ENCODE measurements at places on chromosomes 3 and 15.

DNA sequence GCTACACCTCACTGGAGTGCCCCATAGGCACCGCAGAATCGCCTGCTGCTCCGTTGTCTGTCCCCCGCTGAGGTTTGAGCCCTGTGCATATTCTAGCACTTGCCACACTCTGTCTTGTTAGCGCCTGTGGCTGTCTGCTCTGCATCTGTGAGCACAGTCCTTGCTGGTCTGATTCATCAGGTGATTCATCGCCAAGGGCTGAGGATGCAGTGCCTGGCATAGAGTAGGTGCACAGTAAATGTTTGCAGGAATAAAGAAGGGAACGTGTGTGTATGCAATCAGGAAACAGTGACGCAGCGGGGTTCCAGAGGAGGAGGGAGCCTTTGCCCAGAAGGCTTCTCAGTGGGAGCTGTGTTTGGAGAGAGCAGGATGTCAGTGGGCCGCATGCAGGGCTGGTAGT lies 124.0 kb upstream of the PLXNA1 start:
- no peaks in the 10 kb centered on the region for H3K4me1 ChIP-seq
- no peaks in the 10 kb centered on the region for H3K36me3 ChIP-seq
- DNase-seq: no peak
- no peak overlapping the region for H3K27ac ChIP-seq
- H3K4me3 ChIP-seq: no peak overlapping the region

DNA sequence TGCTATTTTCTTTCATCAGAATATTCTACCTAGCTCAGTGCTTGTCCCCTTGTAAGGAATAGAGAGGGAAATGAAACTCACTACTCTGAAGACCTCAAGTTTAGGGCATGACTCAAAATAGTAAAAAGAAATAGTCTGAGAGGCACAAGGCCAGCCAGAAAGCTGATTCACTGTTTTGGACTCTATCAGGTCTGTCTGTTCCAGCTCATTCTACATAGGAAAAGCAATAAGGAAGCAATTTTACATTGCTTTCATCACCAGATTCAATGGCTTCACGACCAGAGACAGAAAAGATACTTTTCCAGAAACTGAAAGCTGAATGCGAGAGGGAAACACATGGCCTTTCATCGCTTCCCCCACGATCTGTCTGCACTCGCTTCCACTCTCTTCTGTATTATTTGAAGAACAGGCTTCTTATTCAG lies 276.0 kb downstream of the GBE1 start:
- no peaks in the 10 kb centered on the region for H3K4me1 ChIP-seq
- DNase-seq: no peak
- H3K4me3 ChIP-seq: no peak overlapping the region

- no peak for DNase-seq
- H3K36me3 ChIP-seq: peaks cover 49% of the 10 kb centered on the region
- no peak overlapping the region for H3K27ac ChIP-seq
- H3K4me3 ChIP-seq: no peak overlapping the region
Observed at GRCh38 chr3:39064646-39065045, 12.8 kb downstream of the WDR48 start.

GRCh38 chr3:21752749-21753347 lies 1.8 kb upstream of the ZNF385D start:
- H3K4me1 ChIP-seq: no peaks in the 10 kb centered on the region
- no peak overlapping the region for H3K27ac ChIP-seq
- DNase-seq: no peak
